CD4-positive, alpha-beta T cell treated with Interleukin-17A for 4 hours (primary cell): ENCODE measurements at places on chromosomes 11 and 22.

DNA sequence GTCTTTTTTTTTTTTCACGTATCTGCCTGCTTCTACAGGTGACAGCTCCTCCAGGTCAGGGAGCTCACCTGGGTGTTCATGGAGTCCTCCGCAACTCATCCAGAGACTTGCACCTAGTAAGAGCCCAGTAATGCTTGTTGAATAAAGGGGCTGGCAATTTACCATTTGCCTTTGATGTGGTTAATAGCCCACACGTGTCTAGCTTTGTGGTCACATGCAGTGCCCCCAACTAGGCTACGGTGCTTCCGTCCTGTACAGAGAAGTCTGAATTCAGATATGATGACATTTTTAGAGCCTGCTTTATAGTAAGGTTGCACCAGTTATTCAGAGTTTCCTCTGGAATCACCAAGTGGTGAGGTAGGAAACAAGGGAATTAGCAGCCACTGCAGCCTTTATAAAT is 199.4 kb upstream of the MTMR2 start:
- DNase-seq: no peak

- DNase-seq: no peak
These were observed 7.9 kb upstream of the APLNR start for GRCh38 chr11:57244911-57245310.

DNA sequence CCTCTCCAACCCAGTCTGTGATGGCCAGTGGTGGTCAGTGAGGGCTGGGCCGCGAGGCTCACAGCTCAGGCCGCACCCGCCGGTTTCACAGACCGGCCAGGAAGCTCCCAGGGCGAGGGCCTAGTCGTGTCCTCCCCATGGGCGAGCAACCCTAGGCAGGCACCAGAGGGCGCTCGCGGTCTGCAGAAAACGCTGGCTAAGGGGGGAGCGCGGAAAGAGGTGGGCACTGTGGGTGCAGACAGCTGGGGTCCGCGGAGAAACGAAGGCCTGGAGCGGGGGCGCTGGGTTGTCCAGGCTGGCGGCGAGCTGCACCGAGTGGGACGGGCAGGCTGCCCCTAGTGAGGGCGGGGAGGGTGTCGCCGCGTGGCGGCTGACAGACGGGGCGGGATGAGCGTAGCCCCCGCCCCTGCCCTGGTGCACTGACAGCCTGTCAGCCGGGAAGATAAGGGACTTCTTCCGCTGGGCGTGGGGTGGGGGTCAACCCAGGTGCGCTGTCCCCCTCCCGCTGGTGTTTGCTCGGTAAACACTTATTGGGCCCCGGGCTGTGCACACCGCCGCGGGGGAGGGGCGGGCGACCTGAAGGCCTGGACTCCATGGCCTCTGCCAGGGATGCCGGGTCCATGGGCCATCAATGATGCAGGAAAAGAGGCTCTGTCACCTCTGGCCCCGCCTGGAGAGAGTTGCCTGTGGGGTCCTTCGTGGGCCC is 7.5 kb downstream of the GP1BB start:
- DNase-seq: peak; percentile 89

DNA sequence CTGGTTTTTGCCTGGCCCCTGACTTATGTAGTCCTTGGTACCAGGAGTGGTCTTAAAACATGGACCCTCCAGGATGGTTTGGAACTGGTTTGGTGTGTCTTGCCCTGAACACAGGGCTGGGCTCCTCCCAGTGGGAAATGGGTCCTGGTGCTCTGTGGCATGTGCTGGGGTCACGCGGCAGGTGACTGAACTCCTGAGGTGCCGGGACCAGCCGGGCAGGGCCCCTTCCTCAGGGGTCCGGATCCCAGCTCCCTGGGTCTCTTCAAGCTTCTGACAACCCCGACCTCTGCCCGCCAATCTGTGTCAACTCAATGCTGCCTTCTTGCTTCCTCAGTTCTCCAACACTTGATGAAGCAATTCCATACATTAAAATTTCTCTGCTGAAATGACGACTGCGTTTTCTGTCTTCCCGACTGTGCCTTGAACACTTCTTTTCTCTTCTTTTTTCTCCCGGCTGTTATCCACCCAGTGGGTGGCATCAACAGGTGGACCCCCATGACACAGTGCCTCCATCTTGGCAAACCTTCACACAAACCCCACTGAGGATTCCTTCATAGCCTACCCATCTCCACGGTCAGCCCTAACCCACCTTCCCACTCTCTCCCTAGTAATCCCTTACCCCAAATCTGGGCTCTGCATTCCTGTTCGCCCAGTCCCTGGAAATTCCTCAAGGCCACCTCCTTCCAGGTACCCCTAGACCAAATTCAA is 4.4 kb downstream of the IFT27 start:
- no peak for DNase-seq

GRCh38 chr22:37126383-37126782 is 16.9 kb upstream of the TMPRSS6 start:
- no peak for DNase-seq
